ENCODE measurements at places on chromosomes 7 and 10.

DNA sequence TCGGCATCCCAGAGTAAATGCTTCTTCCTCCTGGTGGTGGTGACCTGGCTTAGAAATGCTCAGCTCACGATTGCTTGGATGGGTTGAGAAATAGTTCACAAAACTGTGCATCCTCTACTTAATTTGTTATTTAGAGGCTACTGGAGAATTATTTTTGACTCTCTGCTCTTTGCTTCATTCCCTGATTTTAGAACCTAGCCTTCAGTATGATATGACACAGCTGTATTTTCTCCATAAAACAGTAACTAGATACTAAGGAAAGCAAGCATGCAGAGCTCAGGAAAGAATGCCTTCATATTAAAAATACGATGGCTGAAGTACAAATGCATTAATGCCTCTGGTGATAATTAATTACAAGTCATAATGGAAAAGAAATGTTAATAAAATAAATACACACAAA is 602.0 kb upstream of the COBL start:
- DNase-seq: no peak

GRCh38 chr10:74333174-74333573 is 182.2 kb downstream of the ADK start:
- peak; percentile 66 for DNase-seq

GRCh38 chr10:64880546-64880945 is 1359.3 kb downstream of the REEP3 start:
- DNase-seq: no peak

- DNase-seq: peak; percentile 39
Observed at GRCh38 chr7:15554081-15554480, 7.7 kb downstream of the AGMO start.

DNA sequence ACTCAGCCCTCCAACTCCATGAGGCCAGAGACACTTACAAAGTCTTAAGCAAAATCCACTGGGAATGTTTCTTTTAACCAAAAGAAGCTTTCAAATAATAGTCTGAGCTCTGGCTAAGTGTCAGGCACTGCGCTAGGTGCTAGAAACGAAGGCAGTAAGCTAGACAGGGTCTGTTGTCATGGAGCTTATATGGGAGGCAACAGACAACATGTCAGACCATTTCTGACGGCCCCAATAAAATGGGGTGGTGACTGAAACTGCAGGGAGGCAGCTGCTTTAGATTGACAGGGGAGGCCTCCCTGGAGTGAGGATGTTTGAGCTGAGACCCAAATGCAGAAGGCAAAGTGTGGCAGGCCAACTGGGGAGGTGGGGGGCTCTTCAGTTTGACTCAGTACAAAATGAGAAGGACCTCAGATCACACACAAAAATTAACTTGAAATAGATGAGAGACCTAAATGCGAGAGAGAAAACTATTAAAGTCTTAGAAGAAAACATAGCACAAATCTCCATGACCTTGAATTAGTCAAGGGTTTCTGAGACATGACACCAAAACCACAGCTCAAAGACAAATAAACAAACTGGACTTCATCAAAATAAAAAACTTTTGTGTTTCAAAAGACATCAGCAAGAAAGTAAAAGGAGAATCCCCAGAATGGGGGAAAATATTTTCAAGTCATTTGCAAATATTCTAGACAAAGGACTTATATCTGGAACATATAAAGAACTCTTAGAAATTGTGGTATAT is 40.6 kb downstream of the SH3PXD2A start:
- DNase-seq: peak; percentile 65

DNA sequence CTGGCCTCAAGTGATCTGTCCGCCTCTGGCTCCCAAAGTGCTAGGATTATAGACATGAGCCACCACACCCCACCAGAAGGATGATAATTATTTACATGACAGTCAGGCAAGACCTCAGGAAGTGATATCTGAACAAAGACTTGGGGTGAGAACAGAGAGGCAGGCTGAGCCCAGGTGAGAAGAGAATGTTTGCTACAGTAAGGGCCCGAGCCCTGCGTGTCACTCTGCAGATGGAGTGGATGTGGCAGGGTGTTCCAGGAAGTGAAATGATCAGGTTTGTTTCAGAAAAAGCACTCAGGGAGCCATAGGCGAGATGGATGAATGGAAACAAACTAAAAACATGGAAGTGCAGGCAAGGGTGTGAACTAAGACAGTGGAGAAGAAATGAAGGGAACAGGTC is 22.2 kb downstream of the SFMBT2 start:
- DNase-seq: no peak

GRCh38 chr10:62250594-62251198 is 17.9 kb downstream of the RTKN2 start:
- peak; percentile 83 for DNase-seq

DNA sequence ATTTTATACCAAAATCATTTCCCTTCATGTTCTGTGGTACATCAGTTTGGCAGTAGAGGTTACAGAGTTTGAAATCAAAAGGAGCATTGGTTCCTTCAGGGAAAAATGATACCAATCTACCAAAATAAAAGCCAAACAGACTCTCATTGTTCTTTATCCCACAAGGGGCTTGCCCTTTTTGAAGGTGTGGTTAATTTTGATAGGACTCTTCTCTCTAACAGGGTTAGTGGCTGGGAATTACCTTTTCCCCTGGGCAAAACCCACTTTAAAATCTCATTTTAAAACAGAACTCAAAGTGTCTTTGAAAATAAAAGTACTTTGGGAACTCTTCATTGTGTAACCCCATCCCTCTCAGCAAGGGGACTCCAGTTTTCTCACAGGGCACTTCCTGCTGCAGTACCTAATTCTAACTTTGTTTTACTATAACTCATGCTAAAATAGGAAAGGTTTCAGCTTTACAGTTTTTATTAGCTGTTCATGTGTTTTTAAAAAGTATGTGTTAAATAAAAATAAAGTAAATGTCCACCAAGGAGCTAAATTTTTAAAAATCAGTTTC is 30.6 kb downstream of the SMNDC1 start:
- DNase-seq: no peak

DNA sequence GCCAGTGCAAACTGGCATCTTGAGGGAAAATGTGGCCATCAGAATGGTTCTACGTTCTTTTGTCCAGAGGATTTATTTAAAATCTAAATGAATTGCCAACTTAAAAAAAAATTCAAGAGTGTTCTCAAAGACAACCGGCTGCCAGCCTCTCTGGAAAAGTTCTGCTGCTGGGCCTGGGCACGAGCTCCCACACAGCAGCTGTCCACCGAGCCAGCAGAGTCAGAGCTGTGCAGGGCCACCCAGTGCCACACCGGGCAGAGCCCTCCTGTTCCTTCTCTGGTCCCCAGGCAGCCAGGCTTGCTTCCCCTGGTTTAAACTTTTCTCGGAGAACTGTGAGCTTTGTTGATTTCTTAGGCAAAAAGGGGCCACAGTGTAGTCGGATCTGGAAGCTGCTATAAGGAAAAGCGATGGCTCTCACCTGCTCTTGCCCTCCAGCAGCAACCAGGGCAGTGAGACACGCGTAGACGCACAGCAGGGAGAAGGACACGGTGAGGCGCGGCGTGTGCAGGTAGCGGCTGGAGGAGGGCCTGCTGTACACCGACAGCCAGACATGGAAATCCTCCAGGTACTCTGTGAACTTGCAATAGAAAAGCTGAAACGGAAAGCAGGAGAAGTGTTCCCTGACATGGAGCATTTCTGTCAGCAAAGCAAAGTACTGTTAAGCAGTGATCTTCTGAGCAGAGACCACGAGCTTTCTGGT is 111.6 kb downstream of the PKD1L1 start:
- no peak for DNase-seq

DNA sequence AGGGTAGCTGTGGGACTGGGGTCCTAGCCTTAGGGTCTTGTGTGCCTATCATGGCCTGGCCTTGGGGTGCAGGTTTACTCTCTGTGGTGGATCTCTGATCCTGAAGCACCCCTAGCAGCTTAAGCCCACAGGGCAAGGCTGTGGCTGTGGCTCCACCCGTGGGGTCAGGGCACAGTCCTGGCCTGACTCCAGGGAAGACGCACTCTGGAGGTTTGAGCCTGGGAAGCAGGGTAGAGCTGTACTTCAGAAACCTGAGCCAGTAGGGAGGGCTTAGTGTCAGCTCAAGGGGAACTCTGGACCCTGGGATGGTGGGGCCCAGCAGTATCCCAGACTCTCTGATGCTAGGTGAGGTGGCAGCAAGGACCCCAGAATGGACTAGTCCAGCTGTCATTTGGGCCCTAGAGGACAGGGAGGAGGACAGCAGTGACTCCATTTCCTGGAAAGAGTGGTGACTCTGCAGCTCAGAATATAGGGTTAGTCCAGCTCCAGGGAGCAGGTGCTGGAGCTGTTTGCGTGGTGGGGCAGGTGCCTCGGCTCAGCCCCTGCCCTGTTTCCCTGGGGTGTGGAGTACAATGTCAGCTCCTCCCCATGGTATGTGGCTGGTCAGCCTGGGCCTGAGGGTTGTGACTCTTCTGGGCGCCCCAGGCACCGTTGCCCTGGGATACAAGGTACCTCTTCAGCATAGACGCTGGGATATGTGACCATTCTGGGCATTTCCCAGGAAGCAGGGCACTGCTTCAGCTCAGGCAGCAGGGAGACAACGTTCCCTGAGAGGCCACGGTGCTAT is 15.8 kb downstream of the GTPBP4 start:
- DNase-seq: peak; percentile 12

DNA sequence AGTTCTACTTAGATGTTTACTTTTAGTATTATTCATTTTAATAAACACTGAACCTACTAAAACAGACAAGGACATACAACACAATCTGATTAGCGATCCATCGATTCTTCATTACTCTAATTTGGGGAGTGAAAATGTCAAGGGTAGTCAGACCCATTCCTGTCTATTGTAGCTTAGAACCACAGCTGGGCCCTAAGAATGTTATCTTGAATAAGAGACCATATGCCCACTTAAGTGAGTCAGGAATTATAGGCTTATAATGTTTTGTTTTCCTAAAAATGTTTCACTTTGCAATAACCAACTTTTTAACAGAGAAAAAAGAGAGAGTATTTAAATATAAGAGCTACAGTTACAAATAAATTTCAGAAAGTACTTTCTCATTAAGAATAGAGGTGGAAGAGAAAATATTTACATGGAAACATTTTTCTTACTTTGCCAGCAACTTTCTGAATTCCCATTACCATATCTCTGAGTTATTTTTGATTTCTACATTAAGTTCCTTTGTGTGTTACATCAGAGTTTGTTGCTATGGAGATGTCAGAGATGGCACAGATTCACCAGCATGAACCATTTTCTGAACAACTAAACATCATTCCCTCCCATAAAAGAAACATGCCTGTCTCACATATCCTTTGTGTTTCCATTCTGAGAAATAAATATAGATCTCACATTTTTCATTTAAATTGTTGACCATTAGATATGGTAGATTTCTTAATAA is 75.4 kb upstream of the SLC13A1 start:
- DNase-seq: peak; percentile 94

GRCh38 chr7:87113077-87113476 is 39.2 kb upstream of the DMTF1 start:
- peak; percentile 34 for DNase-seq

DNA sequence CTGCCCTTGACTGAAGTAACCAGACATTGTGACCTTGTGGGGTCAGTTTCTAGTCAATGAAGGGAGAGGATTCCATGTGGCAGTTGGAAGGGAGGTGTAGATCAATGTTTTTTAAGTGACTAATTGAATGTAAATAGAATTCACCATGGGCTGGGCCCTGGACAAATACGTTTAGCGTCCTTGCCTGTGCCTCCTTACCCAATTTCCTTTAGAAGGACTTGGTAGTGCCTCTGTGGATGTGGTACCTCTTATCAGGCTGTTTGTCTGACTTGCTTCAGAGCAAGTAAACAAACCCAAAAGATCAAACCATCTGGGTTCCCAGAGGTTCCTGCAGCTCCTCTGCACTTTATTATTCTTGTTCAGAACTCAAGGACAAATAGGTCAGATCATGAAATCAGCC is 4.3 kb upstream of the KAT6B start:
- DNase-seq: no peak

GRCh38 chr10:78381107-78381506 is 347.4 kb downstream of the RPS24 start:
- no peak for DNase-seq

DNA sequence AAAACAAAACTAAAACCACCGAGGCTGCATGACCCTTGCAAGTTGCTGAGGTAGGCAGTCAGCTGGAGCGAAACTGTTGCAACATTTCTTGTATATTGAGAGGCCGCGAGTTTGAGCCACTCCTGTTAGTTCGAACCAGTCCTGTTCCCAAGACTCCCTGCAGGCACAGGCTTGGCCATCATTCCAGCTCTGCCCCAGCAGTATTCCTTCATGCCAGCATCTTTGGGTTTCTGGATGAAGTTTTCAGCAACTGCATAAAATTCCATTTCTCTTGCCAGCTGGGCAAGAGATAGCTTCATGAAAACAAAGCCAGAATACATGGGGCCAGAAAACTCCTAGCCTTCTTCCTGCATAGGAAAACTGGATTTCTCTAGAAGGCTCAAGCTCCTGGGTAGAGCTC is 207.6 kb downstream of the FRMD4A start:
- no peak for DNase-seq

- no peak for DNase-seq
Observed at GRCh38 chr7:32259931-32260596, 189.9 kb upstream of the PDE1C start.

DNA sequence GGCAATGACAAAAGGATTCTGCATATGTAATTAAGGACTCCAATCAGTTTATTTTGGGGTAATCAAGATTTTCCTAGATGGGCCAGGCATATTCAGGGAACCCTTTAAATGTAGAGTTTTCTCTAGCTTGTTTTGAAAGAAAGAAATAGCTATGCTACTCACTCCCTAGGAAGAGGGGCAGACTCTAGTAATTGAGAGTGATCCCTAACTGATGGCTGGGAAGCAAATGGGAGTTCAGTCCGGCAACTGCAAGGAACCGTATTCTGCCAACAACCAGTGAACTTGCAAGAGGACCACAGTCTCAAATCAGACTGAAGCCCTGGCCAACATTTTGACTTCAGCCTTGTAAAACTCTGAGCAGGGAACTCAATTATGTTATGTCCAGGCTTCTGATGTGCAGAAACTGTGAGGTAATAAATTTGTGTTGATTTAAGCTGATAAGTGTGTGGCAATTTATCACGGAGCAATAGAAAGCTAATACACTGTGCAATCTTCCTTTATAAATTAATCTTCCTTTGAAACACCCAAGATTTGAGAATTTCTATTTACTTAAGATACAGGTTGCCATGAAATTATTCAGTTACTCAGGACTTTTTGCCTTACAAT is 14.0 kb downstream of the AOAH start:
- DNase-seq: no peak

DNA sequence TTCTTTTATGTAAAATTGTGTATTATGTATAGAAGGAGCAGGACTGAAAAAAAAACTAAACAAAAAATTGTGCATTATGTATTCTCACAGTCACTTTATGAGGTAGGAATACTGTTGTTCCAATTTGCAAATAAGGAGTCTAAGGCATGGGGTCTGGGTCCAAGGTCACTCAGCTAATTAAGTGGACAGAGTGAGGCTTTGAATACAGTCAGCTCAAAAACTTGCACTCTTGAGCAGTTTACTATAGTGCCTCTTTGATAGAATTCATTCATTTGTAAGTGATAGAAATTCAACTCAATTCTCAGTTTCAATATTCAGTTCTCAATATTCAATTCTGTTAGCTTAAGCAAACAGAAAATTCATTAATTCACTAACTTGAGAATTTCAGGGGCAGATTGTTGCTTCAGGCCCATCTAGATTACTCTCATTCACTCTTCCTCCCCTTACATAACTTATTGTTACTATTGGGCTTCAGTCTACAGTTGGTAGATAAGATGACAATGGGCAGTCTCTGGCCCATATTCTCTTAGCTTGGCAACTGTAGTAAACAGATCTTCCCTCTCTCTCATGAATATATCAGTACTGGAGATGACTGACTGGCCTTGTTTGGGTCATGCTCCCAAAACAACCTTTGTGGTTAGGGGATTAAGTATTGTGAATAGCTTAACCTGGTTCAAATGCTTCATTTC is 86.6 kb downstream of the BTAF1 start:
- peak; percentile 5 for DNase-seq

- peak; percentile 92 for DNase-seq
Observed at GRCh38 chr10:47458466-47459154, 25.3 kb downstream of the ANXA8 start.

Data from iris pigment epithelial cell (primary cell).